ENCODE measurements at places on chromosomes 13 and 19. TPM values are rescaled to one million over a fixed set of nuclear protein-coding genes. Genes with fewer than 3 reads are reported as not detected.

The CRX gene
- not detected for total RNA-seq

The SELENOV gene
- total RNA-seq = not detected

The SIGLECL1 gene
- not detected for total RNA-seq

The AP2S1 gene
- total RNA-seq = 70.2 TPM

The CASP14 gene
- total RNA-seq = not detected

The SYCN gene
- total RNA-seq = not detected

The ZNF772 gene
- total RNA-seq = 4.9 TPM

The SPRY2 gene
- 21.3 TPM for total RNA-seq

The CDC42EP5 gene
- total RNA-seq = 213 TPM

The FGF22 gene
- not detected for total RNA-seq

The MADCAM1 gene
- 3.2 TPM for total RNA-seq

The APOE gene
- 214 TPM for total RNA-seq

The SIGLEC7 gene
- not detected for total RNA-seq

The SIGLEC12 gene
- not detected for total RNA-seq

The CNN1 gene
- total RNA-seq = 310 TPM

The CEACAM5 gene
- 1,964 TPM for total RNA-seq

Data from transverse colon (tissue), 4 donors.